ENCODE measurements at places on chromosomes 11 and 22. TPM values are rescaled to one million over a fixed set of nuclear protein-coding genes. Genes with fewer than 3 reads are reported as not detected.

The CHRNA10 gene
- 1.0 TPM for total RNA-seq

DNA sequence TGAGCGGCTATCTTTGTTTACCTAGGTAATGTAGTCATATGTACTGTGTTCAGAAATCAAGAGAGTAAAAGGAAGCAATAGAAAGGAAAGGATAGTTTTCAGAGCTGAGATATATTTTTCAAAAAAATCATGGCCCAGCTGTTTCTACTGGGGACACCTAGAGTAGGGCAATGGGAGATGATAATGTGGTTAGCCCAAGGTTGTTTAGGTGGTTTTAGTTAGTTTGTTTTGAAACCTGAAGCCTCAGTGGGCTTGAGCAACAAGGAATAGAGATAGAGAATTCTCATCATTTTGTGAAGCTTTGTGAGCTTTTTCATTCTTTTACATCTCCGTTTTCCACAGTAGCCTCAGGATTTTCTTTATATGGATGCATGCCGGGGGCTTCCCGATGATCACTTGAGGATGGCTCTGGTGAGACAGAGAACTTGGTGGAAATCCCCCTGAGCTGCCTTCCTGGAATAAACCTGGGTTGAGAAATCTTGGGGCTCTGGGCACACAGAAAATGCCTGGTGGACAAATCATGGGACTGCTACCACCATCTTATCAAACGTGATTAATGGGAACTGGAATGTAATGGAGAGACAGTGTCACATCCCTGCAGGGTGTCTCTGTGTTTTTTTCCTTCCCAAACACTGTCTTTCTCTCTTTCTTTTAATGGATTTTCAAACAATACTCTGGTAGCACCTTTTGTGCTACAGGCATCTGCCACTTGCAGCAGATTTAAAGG lies 49.0 kb downstream of the ARHGAP42 start:
- H3K27ac ChIP-seq: no peak overlapping the region
- H3K27me3 ChIP-seq: no peaks in the 10 kb centered on the region
- no peaks in the 10 kb centered on the region for H3K4me1 ChIP-seq
- no peaks in the 10 kb centered on the region for H3K36me3 ChIP-seq

The GLYATL1 gene
- not detected for total RNA-seq

GRCh38 chr11:47943721-47944586 lies 36.4 kb upstream of the PTPRJ start:
- H3K4me3 ChIP-seq: no peak overlapping the region
- H3K27ac ChIP-seq: no peak overlapping the region
- no peak for DNase-seq
- H3K36me3 ChIP-seq: no peaks in the 10 kb centered on the region
